ENCODE measurements at places on chromosomes 7 and 10.

GRCh38 chr10:58980826-58981415 lies 195.5 kb upstream of the PHYHIPL start:
- DNase-seq, result no peak

DNA sequence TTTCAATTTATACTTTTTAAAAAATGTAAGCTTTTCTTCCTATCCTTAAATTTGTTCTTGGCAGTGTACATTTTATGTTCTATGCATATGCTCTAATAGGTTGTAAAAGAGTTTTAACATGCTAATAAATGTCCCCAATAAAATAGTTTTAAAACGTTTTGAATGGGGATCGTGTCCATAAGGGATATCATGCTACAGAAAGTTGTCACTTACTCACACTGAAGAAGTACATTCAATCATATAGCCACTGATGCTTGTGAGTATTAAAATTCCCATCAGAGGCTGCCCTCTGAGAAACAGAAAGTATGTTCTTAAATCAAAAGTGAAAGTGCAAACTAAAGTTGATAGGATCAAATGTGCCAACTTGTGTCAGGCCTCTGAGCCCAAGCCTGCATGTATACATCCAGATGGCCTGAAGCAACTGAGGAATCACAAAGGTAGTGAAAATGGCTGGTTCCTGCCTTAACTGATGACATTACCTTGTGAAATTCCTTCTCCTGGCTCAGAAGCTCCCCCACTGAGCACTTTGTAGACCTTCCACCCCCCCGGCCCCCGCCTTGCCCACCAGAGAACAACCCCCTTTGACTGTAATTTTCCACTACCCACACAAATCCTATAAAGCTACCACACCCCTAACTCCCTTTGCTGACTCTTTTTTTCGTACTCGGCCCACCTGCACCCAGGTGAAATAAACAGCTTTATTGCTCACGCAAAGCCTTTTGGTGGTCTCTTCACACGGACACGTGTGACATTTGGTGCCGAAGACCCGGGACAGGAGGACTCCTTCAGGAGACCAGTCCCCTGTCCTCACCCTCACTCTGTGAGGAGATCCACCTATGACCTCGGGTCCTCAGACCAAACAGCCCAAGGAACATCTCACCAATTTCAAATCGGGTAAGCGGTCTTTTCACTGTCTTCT lies 877 bp upstream of the NOD1 start:
- no peak for DNase-seq

GRCh38 chr7:18213652-18214051 lies 186.0 kb upstream of the PRPS1L1 start:
- no peak for DNase-seq

GRCh38 chr7:42986781-42987248 lies 54.6 kb downstream of the MRPL32 start:
- no peak for DNase-seq

DNA sequence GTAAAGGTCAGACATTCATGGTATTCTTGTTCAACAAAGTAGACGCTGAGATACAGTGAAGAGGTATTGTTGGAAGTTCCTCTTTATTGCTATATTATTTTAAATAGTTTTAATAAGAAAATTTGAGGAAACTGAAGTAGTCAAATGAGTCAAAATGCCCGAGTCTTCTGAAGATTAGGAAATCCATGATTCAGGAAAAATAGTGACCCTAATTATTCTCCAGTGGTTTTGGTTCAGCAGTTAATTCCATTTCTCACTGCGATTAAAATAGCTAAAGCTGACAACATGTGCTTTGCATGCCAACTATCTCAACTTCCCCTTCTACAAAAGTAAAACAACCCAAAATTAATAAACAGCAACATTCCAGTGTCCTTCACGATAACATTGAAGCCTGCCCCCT lies 32.7 kb upstream of the PFKP start:
- no peak for DNase-seq

DNA sequence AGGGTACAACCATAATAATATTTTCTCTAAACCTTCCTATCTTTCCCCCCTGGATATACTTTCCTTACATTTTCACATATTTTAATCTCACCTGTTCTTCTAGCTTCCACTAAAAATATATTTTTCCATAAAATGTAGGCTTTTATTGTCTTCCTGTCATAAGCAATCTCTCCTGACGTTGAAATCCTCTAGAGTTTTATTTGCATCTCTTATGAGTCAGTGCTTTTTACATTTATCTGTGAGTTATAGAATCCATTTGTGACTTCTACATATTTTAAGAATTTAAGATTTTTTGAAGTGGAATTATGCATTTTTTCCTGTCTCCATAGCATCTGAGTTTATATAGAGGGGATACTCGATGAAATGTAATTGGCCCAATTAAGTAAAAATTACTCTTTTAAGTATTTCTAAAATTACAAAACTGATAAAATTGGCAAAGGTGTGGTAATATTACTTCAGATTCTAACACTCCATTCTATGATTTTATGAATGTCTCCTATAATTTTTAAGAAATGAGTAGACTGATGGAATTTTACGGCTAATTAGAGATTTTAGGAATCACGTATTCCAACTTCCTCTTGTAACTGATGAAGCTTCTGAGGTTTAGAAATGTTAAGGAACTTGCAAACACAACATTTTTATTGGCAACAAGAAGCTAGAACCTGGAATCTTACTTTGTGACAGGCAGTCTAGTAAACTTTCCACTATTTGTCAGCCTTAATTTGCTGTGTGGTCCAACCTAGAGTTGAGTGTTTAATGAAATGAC lies 422.9 kb upstream of the SEMA3A start:
- no peak for DNase-seq

DNA sequence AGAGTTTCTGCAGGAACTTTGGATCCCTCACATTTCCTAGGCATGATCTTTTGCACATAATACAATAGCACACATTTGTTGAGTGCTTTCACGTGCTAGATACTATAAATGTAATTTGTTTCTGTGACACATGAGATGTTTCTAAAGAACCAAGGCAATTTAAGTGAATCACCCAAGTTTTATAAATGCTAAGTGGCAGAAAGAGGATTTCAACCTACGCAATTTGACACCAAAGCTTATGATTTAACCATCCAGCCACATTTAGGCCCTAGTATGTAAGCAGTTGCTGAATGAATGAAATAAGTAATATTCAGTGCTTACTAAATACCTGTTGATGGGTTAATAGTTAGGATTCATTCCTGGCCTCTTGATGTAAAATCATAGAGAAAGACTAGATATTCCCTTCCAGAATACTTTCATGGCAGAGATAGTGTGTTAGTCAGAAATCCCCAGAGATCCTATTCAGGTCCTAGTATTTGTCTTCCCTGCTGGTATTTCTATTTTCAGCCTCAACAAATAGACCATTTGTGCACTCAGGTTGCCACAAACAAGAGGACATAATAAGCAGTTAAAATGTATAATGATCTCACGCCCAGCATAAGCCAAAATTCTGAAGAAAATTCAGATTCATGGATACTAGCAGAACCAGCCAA lies 572.6 kb downstream of the IPMK start:
- no peak for DNase-seq

- DNase-seq, result no peak
Observed at GRCh38 chr7:131244259-131244852, 83.3 kb upstream of the MKLN1 start.

DNA sequence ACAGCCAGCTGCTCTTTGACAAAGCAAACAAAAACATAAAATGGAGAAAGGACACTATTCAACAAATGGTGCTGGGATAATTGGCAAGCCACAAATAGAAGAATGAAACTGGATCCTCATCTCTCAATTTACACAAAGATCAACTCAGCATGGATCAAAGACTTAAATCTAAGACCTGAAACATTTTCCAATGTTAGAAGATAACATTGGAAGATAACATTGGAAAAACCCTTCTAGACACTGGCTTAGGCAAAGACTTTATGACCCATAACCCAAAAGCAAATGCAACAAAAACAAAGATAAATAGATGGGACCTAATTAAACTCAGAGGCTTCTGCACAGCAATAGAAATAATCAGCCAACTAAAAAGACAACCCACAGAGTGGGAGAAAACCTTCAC lies 425.7 kb upstream of the SEMA3D start:
- no peak for DNase-seq
